ENCODE measurements at places on chromosomes 4 and X.

- no peak overlapping the region for H3K4me3 ChIP-seq
- no peak overlapping the region for H3K27ac ChIP-seq
- no peaks in the 10 kb centered on the region for H3K4me1 ChIP-seq
- no peaks in the 10 kb centered on the region for H3K27me3 ChIP-seq
These were observed 23.3 kb upstream of the FRAS1 start for GRCh38 chr4:78033861-78034260.

DNA sequence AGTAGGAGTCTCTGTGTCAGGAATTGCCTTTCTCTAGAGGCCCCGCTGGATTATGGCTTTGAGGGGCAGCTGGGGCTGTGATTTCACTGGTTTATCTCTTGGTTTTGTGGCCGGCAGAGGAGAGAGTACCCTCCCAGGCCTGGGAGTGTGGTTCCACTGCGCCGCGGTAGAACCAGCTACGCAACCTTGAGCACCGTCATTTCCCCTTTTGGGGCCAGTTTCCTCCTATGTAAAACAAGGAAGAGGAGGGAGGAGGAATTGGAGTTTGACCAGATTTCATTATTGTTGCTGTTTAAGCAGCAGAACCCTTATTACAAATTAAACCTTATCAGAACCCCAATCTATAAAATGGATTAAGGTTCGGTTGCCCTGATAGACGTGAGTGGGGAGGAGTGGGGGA lies 4.4 kb downstream of the SOX3 start:
- no peaks in the 10 kb centered on the region for H3K36me3 ChIP-seq
- no peak overlapping the region for H3K27ac ChIP-seq
- DNase-seq, result no peak
- peaks cover 12% of the 10 kb centered on the region for H3K27me3 ChIP-seq
- no peaks in the 10 kb centered on the region for H3K4me1 ChIP-seq

GRCh38 chrX:53223955-53224859 lies 800 bp downstream of the KDM5C start:
- H3K4me1 ChIP-seq, result peaks cover 20% of the 10 kb centered on the region
- H3K36me3 ChIP-seq, result no peaks in the 10 kb centered on the region
- peak overlapping the region; percentile 87 for H3K27ac ChIP-seq

DNA sequence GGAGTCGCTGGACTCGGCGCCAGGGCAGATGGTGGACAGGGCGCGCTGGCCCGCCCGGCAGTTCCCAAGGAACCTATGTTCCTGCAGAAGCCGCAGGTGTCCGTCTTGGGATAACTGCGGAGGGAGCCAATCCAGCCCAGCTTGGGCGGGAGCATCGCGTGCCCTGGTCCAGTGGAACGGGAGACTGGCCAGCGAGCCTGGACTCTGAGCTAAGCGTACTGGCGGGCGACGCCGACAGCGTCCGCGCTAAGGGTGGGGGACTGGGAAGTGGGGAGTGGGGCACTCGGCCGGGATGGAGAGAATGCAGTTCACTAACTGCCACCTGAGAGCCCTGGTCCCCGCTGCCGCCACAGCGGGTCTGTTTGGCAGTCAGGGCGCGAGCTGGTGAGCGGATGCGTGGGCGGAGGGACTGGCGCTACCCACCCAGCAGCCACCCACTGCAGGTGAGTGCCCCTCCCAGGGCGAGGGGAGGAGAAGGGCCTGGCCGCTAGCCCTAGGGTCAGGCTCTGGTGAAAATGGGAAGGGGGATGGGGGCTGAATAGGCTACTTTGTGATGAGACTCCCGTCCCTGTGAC lies 1.3 kb upstream of the MAMLD1 start:
- no peak overlapping the region for H3K27ac ChIP-seq
- peaks cover 20% of the 10 kb centered on the region for H3K27me3 ChIP-seq
- DNase-seq, result peak; percentile 66
- peaks cover 10% of the 10 kb centered on the region for H3K4me1 ChIP-seq
- peak overlapping the region; percentile 44 for H3K4me3 ChIP-seq
- H3K36me3 ChIP-seq, result no peaks in the 10 kb centered on the region

DNA sequence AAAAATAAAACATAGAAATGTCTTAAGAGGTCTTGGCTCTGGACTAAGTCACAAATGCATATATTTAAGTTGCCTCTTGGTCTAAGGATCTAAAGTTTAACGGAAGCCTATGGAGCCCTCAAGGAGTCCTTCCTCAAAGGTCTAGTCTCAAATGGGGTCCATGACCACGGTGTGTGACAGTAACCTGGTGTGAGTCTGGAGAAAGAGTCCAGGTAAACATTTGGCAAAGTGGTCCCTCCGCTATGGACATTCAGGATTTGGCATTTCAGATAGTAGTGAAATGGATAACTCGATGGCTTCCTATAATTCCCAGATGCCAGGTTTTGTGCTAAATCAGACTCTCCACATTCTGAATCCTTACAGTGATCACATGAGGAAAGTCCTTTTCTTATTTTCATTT lies 44.2 kb downstream of the RHOH start:
- DNase-seq, result no peak
- H3K27me3 ChIP-seq, result no peaks in the 10 kb centered on the region
- H3K4me1 ChIP-seq, result no peaks in the 10 kb centered on the region

GRCh38 chr4:21733894-21734630 lies 214.5 kb downstream of the KCNIP4 start:
- no peak overlapping the region for H3K27ac ChIP-seq
- H3K27me3 ChIP-seq, result no peaks in the 10 kb centered on the region
- no peaks in the 10 kb centered on the region for H3K36me3 ChIP-seq
- H3K4me1 ChIP-seq, result no peaks in the 10 kb centered on the region
- no peak overlapping the region for H3K4me3 ChIP-seq

DNA sequence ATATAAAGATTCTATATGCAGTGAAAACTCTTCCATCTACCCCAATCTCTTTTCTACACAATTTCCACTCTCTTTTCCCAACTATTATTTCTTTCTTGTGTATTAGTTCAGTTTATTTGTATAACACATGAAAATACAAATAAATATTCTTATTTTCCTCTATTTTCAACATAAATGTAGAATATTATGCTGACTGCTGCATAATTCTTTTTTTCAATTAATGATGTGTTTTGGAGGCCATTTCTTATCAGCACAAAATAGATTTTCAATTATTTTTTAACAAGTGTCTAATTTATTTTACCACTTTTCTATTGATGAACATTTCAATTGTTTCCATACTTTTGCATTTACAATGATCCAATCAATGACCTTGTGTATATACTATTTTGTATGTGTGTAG lies 557.7 kb upstream of the NR3C2 start:
- H3K36me3 ChIP-seq, result no peaks in the 10 kb centered on the region
- H3K27me3 ChIP-seq, result no peaks in the 10 kb centered on the region
- DNase-seq, result no peak
- no peak overlapping the region for H3K4me3 ChIP-seq
- no peak overlapping the region for H3K27ac ChIP-seq

DNA sequence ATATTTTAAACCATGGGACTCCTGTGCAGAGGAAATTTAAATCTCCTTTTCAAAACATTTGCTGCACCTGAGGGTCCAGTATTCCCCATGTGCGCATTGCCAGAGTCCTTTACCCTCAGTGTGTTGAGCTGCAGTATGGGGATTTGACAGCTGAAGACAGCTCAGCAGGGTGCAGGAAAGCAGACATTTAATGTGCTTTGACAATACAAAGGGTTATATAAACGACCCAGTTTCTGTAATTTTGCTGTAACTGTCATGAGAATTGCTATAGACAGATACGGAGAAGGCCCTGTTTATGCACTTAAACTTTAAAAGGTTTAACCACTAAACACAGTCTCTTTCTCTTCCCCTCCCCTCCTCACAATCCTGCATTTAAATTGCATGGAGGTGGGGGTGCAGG lies 393.4 kb downstream of the MID1IP1 start:
- H3K4me3 ChIP-seq, result no peak overlapping the region
- no peak overlapping the region for H3K27ac ChIP-seq

DNA sequence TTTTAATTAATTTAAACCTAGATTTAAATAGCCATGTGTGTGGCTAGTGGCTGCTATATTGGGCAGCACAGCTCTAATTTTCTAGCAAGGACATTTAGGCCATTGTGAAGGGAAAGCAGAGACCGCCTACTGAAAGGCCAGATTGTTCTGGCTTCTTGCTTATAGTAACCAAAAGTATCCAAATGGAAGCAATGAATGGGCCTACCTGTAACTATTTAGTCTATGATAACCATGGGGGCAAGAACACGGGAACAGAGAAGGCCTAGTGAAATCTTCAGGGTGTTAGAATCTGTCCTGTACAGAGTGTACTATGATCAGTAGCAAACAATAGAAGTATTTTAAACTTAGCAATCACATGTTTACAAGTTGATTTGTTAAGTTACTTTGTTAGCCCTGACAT lies 16.5 kb upstream of the HPRT1 start:
- DNase-seq, result no peak
- H3K27me3 ChIP-seq, result no peaks in the 10 kb centered on the region
- no peak overlapping the region for H3K4me3 ChIP-seq
- H3K4me1 ChIP-seq, result no peaks in the 10 kb centered on the region
- no peaks in the 10 kb centered on the region for H3K36me3 ChIP-seq

GRCh38 chr4:46993075-46994006 lies at the start of gene GABRA4:
Gene GABRA4 (minus strand): TSS chr4:46993581. CDS start chr4:46993424, 157 bp downstream.
- peaks cover 15% of the 10 kb centered on the region for H3K4me1 ChIP-seq
- H3K27me3 ChIP-seq, result peaks cover 6% of the 10 kb centered on the region
- peak within 1 kb of the TSS; percentile 16 for H3K4me3 ChIP-seq
- DNase-seq, result no peak
- H3K27ac ChIP-seq, result no peak within 1 kb of the TSS

DNA sequence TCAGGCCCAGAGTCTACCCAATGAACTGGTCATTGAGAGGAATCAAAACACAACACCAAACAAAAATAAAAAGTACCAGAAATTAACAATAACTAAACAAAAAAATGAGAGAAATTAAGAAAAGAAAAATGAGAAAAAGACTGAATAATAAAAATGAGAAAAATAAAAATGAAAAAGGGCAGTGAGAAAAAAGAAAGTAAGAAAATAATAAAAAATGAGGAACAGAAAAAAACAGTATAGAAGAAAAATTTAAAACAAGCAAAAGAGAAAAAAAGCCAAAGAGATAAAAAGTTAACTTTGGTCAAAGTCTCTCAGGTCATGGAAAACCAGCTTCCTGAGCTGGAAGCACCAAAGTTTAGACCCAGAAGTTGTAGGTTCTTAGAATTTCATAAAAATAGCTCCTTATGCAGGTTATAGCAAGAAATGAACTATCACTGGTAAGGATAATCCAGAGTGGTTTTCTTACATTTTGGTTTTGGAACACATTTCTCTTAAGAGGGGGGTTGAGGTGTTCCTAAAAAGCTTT lies 51.0 kb upstream of the WDR17 start:
- H3K27ac ChIP-seq, result no peak overlapping the region
- no peak for DNase-seq
- no peaks in the 10 kb centered on the region for H3K4me1 ChIP-seq
- H3K36me3 ChIP-seq, result no peaks in the 10 kb centered on the region

GRCh38 chr4:45580334-45580733 lies 543.5 kb downstream of the GABRG1 start:
- H3K4me1 ChIP-seq, result no peaks in the 10 kb centered on the region
- H3K27me3 ChIP-seq, result no peaks in the 10 kb centered on the region
- H3K36me3 ChIP-seq, result no peaks in the 10 kb centered on the region
- no peak overlapping the region for H3K27ac ChIP-seq

DNA sequence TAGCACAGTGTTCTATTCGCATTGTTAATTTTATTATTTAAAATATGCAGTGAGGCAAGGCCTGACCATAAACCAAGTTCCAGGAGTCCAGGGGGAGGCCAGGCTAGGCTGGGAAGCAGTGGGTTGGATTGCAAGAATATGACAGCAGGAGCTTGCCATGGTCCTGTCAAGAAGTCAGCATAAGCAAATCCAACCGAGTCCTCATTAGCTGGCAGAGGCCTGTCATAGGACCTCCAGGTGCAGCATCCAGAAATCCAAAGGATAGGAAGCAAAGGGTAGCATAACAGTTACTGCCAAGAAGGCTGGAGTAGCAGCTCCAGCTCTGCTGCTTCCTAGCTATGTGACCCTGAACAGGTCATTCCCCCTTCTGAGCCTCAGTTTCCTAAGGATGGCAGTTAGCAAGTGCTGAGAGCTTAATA lies 13.4 kb downstream of the PJA1 start:
- no peak for DNase-seq
- H3K27ac ChIP-seq, result no peak overlapping the region
- no peaks in the 10 kb centered on the region for H3K36me3 ChIP-seq
- no peaks in the 10 kb centered on the region for H3K4me1 ChIP-seq
- no peaks in the 10 kb centered on the region for H3K27me3 ChIP-seq
- H3K4me3 ChIP-seq, result no peak overlapping the region

DNA sequence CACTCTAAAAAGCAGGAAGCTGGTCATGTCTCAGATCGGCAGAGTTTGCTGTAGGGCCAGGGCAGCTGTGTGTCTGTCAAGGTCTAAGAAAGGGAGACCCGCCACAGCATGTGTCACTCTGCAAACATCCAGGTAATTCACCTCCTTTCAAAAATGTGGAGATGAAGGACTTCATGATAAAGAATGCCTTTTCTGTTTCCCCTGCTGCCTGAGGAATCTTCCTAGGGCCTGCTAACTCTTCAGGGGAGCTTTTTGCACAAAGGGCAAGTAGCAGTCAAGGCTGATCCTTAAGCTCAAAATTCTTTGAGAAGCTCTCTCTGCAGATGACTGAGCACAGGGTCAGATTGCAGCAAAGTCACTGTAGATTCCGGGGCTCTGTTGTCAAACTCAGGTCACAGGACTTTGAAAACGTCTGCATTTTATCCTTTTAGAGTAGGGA lies 21.1 kb downstream of the RASL11B start:
- H3K4me1 ChIP-seq, result no peaks in the 10 kb centered on the region
- no peak overlapping the region for H3K4me3 ChIP-seq
- no peak for DNase-seq
- no peaks in the 10 kb centered on the region for H3K27me3 ChIP-seq
- H3K27ac ChIP-seq, result no peak overlapping the region
- H3K36me3 ChIP-seq, result no peaks in the 10 kb centered on the region

DNA sequence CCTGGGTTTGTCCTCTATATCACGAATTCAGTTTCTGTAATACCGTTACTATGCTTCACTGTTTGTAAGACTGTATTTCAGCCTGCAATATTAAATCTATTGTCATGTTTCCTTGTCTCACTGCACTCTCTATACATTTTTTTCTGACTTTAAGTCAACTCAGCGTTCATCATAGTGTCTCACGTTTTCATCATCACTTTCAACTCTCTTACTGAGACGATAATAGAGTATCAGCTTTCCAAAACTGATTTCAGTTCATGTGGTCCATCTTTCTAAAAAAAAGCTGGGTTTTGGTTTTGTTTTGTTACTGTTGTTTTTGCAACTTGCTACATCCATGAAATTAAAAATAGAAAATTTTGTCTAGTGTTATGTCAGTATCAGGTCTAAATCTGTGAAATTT lies 147.7 kb downstream of the TMEM47 start:
- H3K36me3 ChIP-seq, result no peaks in the 10 kb centered on the region
- no peaks in the 10 kb centered on the region for H3K4me1 ChIP-seq

Data from upper lobe of left lung (tissue), 6 donors.